Skeletal muscle tissue (tissue), 5 donors: ENCODE measurements at places on chromosomes 2 and 18. TPM values are rescaled to one million over a fixed set of nuclear protein-coding genes. Genes with fewer than 3 reads are reported as not detected.

The CYP26B1 gene
- total RNA-seq, result 6.8 TPM

The GAL3ST2 gene
- not detected for total RNA-seq

The PKDCC gene
- 89.2 TPM for total RNA-seq

The CDH20 gene
- 1.0 TPM for total RNA-seq

The TLX2 gene
- not detected for total RNA-seq

The GRHL1 gene
- under 0.01 TPM for total RNA-seq

The LRRTM1 gene
- under 0.01 TPM for total RNA-seq

The ARHGAP15 gene
- total RNA-seq, result 33.9 TPM

The DOCK10 gene
- 15.1 TPM for total RNA-seq

The SNTG2 gene
- under 0.01 TPM for total RNA-seq

The CHRNA1 gene
- 48.0 TPM for total RNA-seq

The ASXL3 gene
- total RNA-seq, result 7.3 TPM

The SKOR2 gene
- not detected for total RNA-seq

The MTLN gene
- 90.8 TPM for total RNA-seq

The RPS27A gene
- 1,291 TPM for total RNA-seq

The ANKRD30BL gene
- total RNA-seq, result not detected

The NTSR2 gene
- total RNA-seq, result not detected

The MAP2 gene
- 3.7 TPM for total RNA-seq

The LINC00305 gene
- total RNA-seq, result not detected

The TSN gene
- 54.3 TPM for total RNA-seq

The ASB18 gene
- total RNA-seq, result 3.1 TPM

The EFR3B gene
- 4.7 TPM for total RNA-seq

The HRH4 gene
- total RNA-seq, result not detected

The LDLRAD4 gene
- 18.3 TPM for total RNA-seq

The MYOM1 gene
- 661 TPM for total RNA-seq

The IL36RN gene
- not detected for total RNA-seq
